Stimulated activated CD4-positive, alpha-beta T cell treated with anti-CD3 and anti-CD28 coated beads, Interleukin-12 subunit alpha, Interleukin-12 subunit beta, amount 100 ng/mL, for 24 hours (primary cell): ENCODE measurements at places on chromosomes 11 and 22.

GRCh38 chr11:64629103-64629502 lies 38.1 kb downstream of the SLC22A12 start:
- DNase-seq: no peak

DNA sequence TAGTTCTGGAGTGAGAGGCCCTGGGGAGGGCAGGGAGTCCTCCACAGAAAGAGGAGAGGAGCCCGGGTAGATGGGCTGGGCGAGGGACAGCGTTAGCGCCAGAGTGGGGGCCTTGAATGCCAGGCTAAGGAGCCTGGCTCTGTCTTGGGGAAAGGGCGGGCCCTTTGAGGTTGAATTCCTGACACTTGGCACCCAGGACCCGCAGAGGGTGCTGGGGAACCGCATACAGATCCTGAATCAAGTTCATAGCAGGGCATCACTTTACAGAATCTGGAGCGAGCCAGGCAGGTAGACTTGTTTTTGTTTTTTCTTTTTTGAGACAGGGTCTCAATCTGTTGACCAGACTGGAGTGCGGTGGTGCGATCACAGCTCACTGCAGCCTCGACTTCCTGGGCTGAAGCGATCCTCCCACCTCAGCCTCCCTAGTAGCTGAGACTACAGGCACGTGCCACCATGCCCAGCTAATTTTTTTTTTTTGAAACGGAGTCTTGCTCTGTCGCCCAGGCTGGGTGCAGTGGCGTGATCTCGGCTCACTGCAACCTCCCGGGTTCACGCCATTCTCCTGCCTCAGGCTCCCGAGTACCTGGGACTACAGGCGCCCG lies 6.1 kb downstream of the CARNS1 start:
- no peak for DNase-seq

DNA sequence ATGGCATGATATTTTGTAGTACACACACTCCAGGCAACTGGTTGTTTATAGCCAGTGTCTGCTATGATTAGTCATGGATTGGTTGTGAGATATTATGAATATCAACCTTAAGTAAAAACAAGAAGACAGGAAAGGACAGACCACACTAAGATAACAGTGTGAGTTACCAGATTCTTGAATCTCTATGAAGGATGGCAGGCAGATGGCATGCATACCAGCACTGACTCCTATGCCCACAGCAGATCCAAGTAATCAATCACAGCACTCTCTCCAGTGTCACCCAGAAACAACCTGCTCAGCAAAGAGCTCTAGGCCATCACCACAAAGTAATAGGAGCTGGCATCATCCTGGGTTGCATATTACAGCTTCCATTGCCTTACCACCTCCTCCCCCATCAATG lies 116.6 kb downstream of the GALNT18 start:
- DNase-seq: no peak

DNA sequence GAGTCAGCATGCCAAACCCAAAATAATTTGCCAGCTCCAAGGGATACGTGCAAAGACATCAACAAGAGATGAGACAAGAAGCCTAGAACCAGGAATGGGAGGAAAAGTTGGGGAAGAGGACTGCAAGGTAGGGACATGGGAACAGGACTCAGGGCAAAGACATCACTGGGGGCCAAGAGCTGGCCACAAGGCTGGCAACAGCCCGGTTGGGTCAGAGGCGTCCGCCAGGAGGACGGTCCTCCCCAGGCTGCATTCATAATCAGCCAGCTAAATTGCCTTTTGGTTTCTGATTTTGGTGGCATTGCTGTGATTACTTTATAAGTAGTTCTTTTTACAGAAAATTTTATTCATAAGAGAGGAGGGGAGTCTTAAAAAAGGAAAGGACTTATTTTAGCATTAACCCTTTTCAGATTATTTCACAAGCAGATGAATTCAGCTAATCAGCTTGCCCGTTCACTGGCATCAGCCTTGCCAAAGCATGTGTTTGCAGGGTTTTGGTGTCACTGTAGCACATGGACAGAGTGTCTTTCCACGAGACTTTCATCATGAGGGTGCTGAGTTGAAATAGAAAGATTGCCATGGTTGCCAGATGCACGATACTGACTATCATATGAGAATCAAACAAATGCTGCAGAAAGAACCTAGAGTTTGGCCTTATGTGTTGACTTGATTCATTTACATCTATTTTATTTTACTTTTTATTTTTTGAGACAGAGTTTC lies 23.2 kb upstream of the NAV2 start:
- no peak for DNase-seq

- DNase-seq: no peak
Measured at GRCh38 chr11:44300844-44301563, 8.9 kb downstream of the ALX4 start.

DNA sequence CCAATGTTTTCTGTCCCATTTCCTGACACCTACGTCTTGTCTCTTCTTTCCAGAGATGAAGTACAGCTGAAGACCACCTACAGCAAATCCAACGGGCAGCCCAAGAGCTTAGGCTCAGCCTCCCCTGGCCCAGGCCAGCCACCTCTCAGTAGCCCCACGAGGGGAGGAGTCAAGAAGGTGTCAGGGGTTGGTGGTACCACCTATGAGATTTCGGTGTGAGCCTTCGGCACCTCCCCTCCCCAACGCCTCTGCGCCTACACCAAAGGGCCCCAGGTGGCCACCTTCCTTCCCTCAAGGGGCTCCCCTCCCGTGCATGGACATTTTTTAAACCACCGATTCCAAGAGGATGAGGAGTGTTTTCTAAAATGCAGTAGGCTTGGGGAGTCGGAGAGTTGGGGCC lies 12.2 kb downstream of the MED19 start:
- DNase-seq: no peak

GRCh38 chr11:119031912-119032280 lies 1.2 kb upstream of the SLC37A4 start:
- DNase-seq: no peak

DNA sequence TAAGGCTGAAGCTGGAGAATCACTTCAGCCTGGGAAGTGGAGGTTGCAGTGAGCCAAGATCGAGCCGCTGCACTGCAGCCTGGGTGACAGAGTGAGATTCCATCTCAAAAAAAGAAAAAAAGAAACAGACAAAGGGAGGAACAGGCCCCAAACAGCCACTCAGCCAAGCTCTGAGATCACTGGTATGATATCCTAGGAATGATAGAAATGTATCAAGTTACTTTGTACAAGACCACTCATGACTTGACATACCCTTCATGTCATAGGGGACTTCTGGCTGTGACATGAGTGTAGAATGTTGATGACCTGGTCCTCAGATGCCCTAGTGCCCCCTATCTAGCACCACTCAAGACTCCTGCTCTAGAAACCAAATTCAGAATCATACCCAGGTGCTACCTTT lies 216.5 kb downstream of the NAV2 start:
- DNase-seq: no peak

DNA sequence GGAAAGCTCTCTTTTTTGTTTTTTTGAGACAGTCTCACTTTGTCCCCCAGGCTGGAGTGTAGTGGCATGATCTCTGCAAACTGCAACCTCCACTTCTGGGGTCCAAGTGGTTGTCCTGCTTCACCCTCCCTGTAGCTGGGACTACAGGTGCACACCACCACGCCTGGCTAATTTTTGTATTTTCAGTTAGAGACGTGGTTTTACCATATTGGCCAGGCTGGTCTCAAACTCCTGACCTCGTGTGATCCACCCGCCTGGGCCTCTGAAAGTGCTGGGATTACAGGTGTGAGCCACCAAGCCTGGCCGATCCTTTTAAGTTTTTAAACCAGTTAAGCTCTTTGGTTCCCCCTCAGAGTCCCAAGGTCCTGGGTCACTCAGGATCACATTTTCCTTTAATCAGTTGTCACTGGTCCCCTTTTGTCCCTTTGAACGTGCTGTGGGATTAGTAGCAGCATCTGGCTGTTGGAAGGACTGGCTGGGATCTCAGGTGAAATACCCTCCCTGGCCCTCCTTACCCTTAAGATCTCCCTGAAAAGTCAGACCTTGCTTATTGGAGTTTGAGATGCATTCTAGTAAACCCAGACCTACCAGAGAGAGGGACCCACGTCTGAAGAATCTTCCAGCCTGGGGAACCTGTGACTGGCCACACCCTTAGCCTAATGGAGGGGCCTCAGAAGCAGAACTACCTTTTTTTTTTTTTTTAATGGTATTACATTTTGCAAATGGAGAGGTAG lies 8.1 kb downstream of the MALAT1 start:
- no peak for DNase-seq
